CD4-positive, alpha-beta T cell treated with Interleukin-2 at 100 ng/mL for 4 hours (primary cell): ENCODE measurements at places on chromosomes 1 and 21.

GRCh38 chr1:231678011-231678432 lies 51.4 kb downstream of the DISC1 start:
- DNase-seq: no peak

- no peak for DNase-seq
Measured at GRCh38 chr21:45161038-45161945, 86.9 kb downstream of the ADARB1 start.

- no peak for DNase-seq
Measured at GRCh38 chr21:38838598-38839327, 33.0 kb downstream of the ETS2 start.

- DNase-seq: no peak
Measured at GRCh38 chr1:205013683-205014367, 29.2 kb upstream of the CNTN2 start.

DNA sequence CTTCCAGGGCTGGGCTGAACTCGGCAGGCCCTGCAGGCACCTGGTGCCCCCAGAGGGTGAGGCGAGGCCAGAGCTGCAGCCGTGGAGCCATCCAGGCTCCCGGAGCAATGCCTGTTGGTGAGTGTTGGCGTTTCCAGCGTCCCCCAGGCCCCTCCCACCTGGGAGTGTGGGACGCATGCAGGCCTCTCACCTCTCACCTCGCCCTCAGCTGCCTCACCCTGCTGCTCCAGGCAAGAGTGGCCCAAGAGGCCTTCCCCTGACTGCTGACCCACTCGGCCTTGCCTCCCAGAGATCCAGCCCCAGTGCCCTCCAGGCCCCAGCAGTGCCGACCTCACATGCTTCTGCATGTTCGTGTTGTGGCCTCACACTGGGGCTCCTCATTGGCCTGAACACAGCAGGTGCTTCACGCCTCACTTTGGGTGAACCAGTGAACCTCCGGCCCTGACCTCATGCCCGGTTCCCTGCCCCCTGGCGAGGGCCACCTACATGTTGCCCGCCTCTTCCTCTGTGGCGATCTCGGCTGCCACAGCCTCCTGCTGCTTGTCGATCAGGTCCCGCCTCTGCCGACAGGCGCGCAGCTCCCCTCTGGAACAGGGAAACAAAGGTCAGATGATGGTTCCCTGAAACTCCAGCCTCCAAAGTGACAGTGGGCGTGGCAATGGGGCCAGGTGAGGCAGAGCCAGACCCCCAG lies 17.0 kb downstream of the CFAP74 start:
- DNase-seq: no peak
